Posterior vena cava (tissue), 2 donors: ENCODE measurements at places on chromosomes 11 and 22. TPM values are rescaled to one million over a fixed set of nuclear protein-coding genes. Genes with fewer than 3 reads are reported as not detected.

- no peak for DNase-seq
Measured at GRCh38 chr11:27281276-27281675, 81.7 kb downstream of the CCDC34 start.

DNA sequence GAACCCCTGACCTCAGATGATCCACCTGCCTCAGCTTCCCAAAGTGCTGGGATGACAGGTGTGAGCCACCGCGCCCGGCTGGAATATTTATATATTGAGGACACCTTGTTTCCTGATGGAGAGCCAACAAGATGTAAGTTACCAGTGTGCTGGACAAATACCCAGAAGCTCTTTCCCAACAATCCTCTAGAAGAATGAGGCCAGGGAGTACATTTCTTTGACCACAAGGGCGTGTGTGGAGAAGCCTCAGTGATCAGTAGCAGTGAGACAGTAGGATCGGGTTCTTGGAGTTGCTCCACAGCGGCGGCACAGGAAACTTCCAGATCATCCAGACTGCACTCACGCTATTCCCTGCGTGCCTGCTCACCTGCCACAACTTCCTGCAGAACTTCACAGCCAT is 10.3 kb upstream of the POLA2 start:
- no peak for DNase-seq

- DNase-seq, result no peak
Measured at GRCh38 chr11:94024547-94024946, 3.4 kb downstream of the HEPHL1 start.

GRCh38 chr11:43523632-43524031 is 156.9 kb upstream of the HSD17B12 start:
- DNase-seq, result no peak

DNA sequence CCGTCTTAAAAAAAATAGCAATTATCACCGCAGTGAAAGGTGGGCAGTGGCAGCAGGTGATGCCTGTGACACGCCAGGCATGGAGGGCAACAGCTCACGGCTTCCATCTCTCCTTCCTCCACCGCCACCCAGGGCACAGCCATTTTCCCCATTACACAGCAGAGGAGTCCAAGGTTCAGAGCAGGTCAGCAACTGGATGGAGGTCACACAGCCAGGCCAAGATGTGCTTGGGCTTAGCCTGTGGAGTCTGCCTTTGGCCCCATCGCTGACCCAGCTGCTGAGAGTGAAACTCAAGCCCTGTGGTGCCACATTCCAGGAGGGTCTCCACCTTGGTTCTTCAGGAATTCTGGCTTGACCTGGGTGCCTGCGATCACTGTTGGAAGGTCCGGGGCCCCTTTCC is 411.1 kb downstream of the SHANK2 start:
- no peak for DNase-seq

- DNase-seq, result no peak
Measured at GRCh38 chr11:87491381-87491780, 453.6 kb downstream of the TMEM135 start.

DNA sequence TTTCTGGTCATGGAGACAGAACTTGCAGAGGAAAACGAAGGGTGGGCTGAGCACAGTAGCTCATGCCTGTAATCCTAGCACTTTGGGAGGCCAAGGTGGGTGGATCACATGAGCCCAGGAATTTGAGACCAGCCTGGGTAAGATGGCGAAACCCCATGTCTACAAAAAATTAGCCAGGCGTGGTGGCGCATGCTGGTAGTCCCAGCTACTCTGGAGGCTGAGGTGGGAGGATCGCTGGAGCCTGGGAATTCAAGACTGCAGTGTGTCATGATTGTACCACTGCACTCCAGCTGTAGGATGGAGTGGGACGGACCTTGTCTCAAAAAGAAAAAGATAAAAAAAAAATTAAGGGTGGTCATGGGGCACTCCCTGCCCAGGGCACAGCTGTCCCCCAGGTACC is 5.9 kb downstream of the SERPINH1 start:
- no peak for DNase-seq

DNA sequence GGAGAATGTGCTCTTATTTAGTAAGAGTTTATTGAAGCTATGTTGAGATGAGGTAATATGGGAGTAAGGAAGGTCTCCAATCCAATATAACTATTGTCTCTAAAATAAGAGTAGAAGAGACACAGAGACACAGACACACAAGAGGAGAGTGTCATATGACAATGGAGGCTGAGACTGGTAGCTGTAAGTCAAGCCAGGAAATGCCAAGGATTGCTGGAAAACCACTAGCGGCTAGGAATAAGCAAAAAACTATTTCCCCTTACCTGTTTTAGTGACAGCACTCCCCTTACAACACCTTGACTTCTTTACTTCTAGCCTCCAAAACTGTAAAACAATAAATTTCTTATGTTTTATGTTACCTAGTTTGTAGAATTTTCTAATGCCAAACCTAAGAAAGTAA is 1652.8 kb downstream of the LRRC4C start:
- DNase-seq, result no peak

- peak; percentile 94 for DNase-seq
Measured at GRCh38 chr11:64675450-64676260, 47.3 kb downstream of the NRXN2 start.

GRCh38 chr11:43268786-43269185 is 43.0 kb upstream of the API5 start:
- no peak for DNase-seq

DNA sequence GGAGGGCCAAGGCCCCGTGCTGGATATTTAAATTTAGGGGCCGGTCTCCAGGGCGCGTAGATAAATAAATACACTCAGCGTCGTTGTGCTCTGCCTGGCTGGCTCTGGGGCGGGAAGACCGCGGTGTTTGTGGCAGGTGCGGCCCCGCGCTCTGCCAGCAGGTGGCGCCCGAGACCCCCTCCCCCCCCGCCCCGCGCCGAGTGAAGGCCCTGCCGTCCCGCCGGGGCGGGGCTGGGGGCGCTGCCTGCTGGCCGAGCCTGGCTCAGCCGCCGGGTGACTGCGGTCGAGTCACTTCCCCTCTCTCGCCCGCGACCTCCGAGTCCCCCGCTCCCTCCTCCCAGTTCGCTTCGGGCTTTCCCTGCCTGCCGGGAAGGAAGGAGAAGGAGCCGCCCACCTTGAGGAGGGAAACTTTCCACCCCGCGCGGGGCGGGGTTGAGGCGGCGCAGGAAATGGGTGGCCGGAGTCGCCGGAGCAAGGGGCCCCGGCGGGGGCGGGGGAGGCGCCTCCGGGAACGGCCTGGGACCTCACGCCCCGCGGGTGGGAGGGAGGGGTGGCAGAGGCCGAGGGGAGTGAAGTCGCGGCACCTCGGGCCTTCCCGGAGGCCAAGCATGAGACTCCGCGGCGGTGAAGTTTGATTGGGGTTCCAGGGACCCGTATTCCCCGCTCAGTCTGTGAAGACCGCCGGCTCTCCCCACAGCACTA is 1.6 kb upstream of the EHBP1L1 start:
- peak; percentile 98 for DNase-seq

DNA sequence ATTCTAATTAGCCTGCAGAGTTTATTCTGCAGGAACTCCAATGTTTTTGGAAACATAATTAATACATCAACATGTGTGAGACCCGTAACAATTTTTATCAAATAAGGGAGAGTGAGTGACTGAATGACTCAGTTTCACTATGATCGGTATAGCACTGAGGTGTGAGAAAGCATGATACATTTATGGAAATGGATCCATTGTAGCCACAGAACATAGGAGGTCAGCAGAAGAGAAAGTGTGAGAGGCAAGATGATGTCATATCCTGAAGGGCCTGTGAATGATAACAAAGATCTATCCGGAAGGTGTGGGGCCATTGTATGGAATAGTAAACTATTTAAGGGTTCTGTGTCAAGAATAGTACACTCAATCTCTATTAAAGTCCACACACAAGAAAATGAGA is 1406.1 kb upstream of the TENM4 start:
- DNase-seq, result no peak

GRCh38 chr11:115548878-115549528 is 44.8 kb upstream of the CADM1 start:
- DNase-seq, result no peak

Gene GAL3ST1
- total RNA-seq, result 2.5 TPM

Gene TMEM121B
- 0.38 TPM for total RNA-seq

Gene CXCR5
- not detected for total RNA-seq
